ENCODE measurements at places on chromosomes 7 and 10.

DNA sequence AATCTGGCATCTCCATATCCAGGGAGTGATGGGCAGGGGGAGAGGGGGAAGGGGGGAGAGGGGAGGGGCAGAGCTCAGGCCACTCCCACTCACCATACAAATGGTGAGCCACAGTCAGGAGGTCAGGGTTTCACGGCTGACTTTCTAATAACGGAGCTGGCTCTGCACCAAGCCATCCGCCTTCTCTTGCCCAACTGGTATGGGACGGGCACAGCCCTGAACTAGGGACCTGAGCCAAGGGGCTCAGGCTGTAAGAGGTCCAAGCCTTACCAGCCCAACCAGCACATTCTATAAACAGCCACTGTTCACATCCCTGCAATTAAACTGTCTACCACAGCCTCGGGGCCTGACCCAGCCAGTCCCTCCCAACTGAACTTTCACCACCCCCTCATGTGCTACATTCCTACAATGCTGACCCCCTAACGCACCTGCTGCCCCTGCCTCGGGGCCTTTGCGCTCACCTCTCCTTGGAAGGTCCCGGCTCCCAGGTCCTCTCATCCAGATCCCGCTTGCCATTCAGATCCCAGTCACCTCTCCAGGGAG lies 32.5 kb downstream of the RGS10 start:
- DNase-seq, result peak; percentile 26

GRCh38 chr7:33511778-33512177 lies 382.4 kb downstream of the BBS9 start:
- DNase-seq, result no peak

GRCh38 chr10:110784198-110784597 lies 87.5 kb upstream of the PDCD4 start:
- no peak for DNase-seq

- no peak for DNase-seq
Measured at GRCh38 chr10:18759575-18759974, 100.3 kb downstream of the ARL5B start.

GRCh38 chr7:121020249-121020988 lies 31.9 kb downstream of the CPED1 start:
- peak; percentile 85 for DNase-seq

GRCh38 chr10:122441961-122442360 lies 12.5 kb upstream of the ARMS2 start:
- DNase-seq, result peak; percentile 78

DNA sequence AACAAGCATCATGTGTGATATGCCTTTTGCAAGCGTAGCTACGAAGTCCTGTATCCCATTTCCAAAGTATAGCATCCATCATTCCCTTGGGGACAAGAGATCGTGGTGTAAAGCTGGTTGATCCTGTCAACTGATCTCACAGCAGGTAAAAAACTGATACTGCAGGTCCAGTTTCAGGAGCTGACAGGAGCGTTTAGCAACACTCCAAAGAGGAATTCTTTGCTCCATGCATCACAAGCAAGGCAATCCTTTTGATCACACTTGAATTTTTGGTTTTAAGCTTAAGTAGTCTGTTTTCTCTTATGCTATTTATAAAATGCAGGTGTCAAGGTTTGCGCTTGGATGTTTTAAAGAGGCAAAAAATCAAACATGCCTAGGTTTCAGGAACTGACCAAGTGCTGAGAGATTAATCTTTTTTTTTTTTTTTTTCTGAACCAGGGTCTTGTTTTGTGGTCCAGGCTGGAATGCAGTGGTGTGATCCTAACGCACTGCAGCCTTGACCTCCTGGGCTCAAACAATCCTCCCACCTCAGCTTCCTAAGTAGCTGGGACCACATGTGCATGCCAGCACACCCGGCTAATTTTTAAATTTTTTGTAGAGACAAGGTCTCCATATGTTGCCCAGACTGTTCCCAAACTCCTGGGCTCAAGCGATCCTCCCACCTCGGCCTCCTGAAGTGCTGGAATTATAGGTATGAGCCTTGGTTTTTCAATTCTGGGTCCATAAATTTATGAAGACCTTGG lies 1.8 kb upstream of the ZDHHC4 start:
- DNase-seq, result no peak

DNA sequence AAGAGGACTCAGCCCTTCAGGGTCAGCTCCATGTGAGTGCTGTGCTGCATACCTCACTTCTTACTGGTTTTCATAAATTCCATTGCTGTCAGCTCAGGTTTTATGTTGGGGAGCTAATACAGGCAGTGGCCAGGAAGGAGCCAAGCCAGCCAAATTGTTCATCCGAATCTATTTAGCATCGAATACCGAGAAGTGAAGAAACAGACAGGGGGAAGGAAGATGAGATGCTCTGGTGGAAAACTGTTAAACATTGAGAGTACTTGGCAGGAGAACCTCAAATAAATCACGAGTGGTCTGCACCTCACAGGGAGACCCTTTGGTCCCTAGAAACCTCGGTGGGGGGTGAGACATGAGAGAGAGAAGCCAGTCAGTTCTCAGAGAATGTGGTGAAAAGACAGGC lies 196.0 kb upstream of the TMEM72 start:
- no peak for DNase-seq

GRCh38 chr7:25615003-25615402 lies 386.7 kb upstream of the NPVF start:
- no peak for DNase-seq

DNA sequence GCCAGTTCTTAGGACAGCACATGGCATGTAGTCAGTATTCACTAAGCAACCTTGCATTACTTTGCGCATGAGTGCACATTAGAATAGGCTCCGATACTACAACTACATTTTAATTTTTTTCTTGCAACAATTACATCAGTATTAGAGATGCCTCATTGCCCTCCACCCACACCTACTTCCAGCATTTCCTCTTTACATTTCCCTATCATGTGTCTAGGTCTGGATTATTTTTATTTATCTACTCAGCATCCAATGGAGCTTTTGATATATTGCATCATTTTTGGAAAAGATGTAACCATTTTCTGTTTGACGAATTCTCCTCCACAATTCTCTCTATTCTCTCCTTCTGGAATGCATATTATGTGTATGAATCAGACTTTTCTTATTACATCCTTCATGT lies 258.2 kb upstream of the GLI3 start:
- peak; percentile 77 for DNase-seq

- peak; percentile 26 for DNase-seq
Measured at GRCh38 chr10:98611436-98611835, 164.7 kb upstream of the HPS1 start.

DNA sequence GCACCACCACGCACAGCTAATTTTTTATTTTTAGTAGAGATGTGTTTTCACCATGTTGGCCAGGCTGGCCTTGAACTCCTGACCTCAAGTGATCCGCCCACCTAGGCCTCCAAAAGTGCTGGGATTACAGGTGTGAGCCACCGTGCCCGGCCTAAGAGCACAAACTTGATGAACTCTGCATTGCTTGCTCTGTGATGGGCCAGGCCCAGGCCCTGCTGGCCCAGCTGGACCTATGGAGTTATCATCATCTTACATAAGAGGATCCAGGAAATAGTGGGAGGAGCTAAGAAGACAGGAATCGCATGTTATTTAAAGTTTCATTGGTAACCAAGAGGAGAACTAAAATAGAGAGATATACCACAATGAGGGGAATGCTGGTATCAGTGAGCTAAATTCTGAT lies 86.9 kb downstream of the DAGLB start:
- no peak for DNase-seq

- DNase-seq, result peak; percentile 70
Measured at GRCh38 chr10:31769564-31769963, 159.1 kb downstream of the ARHGAP12 start.

GRCh38 chr7:132177708-132178401 lies 398.4 kb downstream of the PLXNA4 start:
- no peak for DNase-seq

GRCh38 chr7:114100810-114101209 lies 182.0 kb upstream of the PPP1R3A start:
- no peak for DNase-seq

- DNase-seq, result no peak
Measured at GRCh38 chr7:106552645-106553445, 108.1 kb downstream of the CCDC71L start.

DNA sequence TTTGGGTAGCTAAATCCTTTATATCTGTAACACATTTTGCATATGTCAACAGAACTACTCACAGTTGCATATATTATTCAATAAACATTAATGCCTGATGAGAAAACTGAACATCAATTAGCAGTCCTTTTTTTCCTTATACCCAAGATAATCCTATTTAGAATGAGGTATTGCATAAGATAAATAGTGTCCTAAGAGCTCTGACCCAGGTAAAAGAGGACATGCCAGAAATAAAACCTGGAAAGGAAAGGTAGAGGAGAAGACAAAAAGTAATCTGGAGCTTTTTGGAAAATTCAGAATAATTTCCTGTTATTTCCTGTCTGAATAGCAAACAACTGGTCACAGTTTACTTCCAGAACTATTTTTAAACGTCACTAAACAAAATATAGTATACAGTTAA lies 204.4 kb downstream of the PLXDC2 start:
- no peak for DNase-seq

DNA sequence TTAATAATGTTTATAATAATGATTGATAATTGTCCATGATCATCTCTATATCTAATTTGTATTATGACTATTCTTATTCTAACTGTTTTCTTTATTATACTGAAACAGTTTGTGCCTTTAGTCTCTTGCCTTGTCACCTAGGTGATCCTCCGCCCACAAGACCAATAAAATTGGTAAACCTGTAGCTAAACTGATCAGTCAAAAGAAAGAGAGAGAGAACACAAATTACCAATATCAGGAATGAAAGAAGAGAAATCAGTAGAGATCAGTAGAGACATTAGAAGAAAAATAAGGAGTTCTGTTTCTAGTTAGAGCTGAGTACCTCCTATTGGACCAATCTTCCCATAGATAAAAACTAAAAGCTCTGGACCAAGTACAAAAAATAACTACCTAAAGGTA lies 6.1 kb upstream of the COA1 start:
- DNase-seq, result no peak

- no peak for DNase-seq
Measured at GRCh38 chr7:156534925-156535324, 105.6 kb upstream of the RNF32 start.

DNA sequence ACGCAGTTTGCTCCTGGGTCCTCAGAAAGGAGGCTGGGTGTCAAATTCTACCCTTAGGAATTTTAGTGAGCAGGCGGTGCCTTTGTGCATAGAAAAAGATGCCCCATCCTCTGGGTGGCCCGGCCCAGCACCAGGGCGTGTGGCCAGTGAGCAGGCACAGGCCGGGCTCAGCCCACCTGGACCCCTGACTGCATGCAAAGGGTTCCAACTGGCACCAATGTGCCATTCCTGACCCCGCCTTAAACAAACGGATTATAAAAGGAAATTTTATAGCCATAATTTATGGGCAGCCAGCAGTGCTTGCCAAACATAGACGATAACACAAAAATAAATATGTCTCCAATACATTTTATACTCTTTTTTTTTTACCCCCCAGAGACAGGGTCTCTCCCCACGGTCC lies 40.1 kb upstream of the GNA12 start:
- DNase-seq, result no peak

GRCh38 chr10:64174666-64175255 lies 653.6 kb downstream of the REEP3 start:
- DNase-seq, result no peak

- peak; percentile 30 for DNase-seq
Measured at GRCh38 chr10:121710207-121710606, 112.0 kb upstream of the FGFR2 start.

- peak; percentile 46 for DNase-seq
Measured at GRCh38 chr7:137652721-137653120, 194.1 kb downstream of the DGKI start.

- DNase-seq, result no peak
Measured at GRCh38 chr7:44258423-44258760, 57.6 kb downstream of the YKT6 start.

DNA sequence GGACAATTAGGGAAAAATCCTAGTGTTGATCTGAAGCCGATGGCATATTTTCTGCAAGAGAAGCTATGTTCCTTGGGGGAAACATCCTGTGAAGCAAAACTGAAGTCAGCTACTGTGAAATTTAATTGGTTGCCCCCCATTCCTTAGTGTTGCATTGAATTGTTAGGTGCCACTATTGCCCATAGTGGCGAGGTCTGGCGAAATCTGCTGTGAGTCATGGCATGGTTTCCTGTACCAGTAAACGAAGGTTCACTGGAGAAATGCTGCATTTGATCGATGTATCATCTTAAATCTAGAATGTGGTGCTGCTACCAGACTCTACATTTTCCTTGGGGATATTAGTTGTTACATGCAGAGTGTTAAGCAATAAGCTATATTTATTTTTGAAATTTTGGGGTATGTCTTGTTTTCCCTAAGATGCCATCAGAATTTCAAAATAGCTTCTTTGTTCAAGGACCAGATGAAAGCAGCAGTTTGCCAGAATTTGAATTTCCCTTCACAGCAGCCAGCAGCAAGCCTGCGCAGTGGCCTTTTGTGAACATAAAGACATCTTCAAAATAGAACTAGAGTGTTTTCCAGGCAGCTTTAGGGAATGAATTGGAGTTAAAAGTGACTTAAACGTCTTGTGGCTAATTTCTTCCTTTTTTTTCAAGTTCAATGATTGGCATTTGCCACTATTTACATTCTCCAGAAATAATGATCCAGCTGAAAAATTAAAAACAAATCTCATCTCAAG lies 348.6 kb upstream of the COBL start:
- DNase-seq, result no peak

DNA sequence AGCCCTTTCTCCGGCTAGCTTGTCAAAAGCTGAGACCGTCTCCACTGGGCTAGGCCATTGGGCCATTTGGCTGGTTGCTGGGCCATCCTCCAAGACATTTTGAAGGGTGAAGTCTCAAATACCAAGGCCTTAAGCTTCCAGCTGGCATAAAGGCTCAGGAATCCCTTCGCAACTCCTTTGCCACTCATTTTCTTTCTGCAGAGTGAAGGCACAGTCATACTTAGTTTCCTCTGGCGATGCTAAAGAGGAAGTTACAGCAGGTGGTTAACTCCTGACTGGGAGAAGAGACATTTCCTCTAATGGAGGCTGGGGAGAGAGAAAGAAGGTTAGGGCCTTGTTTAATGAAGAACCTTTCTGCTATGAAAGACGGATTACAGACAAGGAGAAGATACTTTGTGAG lies 4.8 kb upstream of the REPIN1 start:
- DNase-seq, result no peak

DNA sequence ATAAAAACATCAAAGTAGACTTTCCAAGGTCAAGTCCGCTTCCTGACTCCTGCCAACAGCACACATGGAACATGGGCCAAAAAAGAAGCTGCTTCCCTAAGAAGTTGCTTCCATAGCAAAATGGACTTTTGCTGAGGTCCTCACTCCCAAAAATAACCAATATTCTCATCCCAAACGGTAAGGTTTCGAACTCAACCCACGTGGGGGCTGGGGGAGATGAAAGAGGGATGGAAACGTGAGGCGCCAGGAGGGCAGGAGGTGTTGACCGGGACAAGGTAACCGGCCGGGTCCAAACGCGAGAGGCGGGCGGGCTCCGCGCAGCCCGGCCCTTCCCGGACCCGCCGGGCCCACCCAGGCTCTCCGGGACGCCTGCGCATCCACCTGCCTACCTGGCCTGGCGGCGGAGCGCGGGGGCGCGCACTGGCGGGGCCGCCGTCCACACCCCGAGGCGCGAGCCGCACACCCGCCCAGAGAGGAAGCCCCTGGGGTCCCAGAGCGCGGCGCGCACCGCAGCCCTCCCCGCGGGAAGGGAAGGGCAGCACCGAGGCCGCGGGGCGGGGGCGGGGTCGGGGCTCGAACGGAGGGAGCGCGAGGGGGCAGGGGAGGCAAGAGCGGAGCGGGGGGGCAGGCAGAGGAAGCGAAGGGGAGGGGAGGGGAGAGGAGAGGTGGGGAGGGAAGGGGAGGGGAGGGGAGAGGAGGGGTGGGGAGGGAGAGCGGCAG lies 742 bp downstream of the LMBR1 start:
- no peak for DNase-seq

Data from amniotic epithelial cell (primary cell).